ENCODE measurements at places on chromosomes 4 and X.

GRCh38 chrX:112012360-112012759, 70.2 kb downstream of the TRPC5 start:
- no peak for DNase-seq

GRCh38 chrX:57367649-57368048, 81.1 kb downstream of the FAAH2 start:
- DNase-seq = peak; percentile 0

- no peak for DNase-seq
These were observed 69.8 kb downstream of the GPAT3 start for GRCh38 chr4:83605744-83606172.

GRCh38 chrX:53354669-53355068, 67.8 kb downstream of the SMC1A start:
- DNase-seq = peak; percentile 29

GRCh38 chr4:57064120-57064519, 46.1 kb downstream of the IGFBP7 start:
- no peak for DNase-seq

DNA sequence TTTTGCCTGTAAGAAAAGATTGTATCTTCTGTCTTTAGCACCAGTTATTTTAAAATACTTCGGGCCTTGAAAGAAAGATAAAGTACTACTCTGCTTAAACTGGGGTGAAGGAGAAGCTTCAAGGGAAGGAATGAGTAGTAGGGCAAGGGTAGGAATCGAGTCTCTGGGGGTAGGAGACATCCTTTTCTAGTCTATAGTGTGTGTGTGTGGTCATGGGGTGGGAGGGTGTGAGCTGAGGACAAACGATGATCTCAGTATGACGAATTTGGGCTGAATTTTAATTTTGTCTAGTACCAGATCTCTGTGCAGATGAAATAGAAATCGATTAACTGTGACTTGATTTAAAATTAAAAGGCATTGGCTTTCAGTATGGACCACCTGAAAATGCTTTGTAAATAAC, 3.3 kb upstream of the MYOZ2 start:
- no peak for DNase-seq

DNA sequence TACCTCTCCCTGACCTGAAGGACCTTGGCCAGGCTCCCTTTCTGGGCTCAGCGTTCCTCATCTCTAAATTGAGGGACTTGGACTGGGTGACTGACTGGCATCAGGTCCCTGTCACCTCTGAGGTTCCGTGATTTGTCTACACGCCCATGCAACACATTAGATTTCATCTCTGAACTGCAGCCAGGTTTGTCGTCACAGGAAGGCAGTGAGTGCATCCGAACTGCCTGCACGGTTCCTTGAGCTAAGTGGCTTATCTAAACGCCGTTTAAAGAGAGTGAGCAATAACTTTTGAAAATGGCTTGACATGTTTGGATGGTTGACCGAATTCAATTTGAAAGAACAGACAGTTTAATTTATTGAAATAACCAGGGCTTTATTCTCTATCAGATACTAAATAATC, 70.1 kb downstream of the PCYT1B start:
- no peak for DNase-seq

DNA sequence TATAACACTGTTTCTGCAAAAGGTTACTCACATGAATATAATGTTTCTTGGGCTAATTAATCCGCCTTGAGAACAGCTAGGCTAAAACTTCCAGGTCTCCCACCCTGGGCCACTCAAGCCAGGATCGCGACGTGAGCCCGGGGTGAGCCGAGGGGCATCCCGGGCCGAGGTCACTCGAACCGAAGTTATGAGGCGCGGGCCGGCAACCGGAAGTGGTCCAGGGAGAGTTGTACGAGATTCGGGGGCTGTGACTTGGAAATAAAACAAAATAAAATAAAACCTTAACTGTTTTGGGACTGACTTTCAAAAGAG, 317 bp downstream of the CMC4 start:
- no peak for DNase-seq

DNA sequence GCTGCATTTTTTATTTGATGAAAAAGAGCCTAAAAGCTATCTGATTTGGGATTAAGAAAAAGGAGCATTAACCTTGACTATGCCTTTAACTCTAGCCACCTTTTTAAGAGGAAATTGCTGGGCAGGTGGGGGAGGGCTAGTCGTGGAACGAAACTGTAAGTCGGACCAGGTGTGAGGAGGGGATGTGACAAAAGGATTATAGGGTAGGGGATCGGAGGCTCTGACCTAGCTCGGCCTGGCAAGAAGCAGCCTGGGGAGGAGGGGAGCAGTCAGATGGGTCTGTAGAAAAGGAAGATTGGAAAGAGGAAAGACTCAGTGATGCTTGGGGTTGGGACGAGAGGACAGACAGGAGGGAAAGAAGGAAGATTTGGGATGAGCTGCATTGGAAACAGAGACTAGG, 21.1 kb upstream of the SPCS3 start:
- DNase-seq = no peak

DNA sequence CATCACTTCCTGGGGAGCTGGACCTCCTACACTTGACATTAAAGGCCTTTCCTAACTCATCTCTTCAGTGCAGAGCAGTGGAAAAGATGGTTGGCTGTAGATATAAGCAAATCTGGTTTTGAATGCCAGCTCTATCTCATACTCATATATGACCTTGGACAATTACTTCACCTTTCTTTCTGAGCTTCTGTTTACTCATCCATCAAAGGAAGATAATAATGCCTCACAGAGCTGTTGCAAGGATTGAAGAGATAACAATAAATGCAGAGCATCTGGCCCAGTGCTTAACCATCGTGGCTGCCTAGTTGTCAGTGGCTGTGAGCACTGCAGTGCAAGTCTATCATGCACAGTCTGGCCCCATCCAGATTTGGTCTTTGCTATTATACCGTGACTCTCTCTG, 148.1 kb upstream of the EOLA2 start:
- no peak for DNase-seq

GRCh38 chrX:100895365-100896075, 21.4 kb upstream of the NOX1 start:
- peak; percentile 57 for DNase-seq

GRCh38 chrX:8939322-8939721, 94.6 kb downstream of the FAM9B start:
- no peak for DNase-seq

GRCh38 chr4:15893962-15894361, 44.6 kb downstream of the FGFBP1 start:
- DNase-seq = peak; percentile 98

DNA sequence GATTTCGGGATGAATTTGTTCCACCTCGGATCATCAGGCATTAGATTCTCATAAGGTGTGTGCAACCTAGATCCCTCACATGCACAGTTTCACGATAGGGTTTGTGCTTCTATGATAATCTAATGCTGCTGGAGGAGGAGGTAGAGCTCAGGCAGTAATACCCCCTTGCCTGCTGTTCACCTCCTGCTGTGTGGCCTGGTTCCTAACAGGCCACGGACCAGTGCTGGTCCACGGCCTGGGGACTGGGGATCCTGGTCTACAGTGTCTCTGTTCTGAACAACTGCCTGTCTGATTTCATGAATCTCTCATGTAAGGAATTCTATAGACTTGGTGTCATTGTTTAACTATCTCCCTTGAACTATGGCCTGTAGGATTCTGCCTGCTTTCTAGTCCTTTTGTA, 269.9 kb downstream of the SPRY1 start:
- DNase-seq = no peak

- DNase-seq = no peak
These were observed 68.3 kb upstream of the TMEM150C start for GRCh38 chr4:82630079-82630478.

- DNase-seq = no peak
These were observed 11.4 kb upstream of the NYX start for GRCh38 chrX:41435708-41436107.

DNA sequence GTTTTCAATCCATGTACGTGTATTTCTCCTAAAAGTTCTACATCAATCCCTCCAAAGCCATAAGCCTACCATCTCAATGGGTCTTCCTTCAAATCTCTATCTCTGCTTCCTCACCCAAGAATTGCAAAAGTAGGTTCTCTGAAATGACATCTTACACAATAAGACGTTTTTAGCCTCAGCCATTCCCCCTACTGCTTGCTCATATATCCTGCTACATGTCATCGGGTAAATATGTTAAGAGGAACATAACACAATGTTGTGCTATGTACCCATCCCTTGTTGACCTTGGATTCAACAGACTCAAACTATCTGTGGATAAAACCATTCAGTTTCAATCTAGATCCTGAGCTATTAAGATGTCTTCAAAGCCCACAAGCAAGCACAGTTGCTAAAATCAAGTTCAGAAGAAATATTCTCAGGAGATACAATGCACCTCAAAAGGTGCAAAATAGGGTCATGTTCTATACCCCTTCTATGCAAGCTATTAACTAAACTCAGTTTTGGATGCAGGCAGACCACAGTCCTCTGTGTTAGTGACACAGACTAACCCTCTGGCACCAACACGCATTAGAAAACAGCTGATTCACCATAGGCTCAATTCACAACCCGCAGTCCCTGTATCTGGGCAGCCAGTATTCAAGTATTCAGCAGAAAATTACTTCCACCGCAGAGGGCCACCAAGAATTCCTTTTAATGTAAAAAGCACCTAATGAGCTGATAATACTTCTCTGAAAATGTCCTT, 56.8 kb downstream of the CD99L2 start:
- peak; percentile 61 for DNase-seq

DNA sequence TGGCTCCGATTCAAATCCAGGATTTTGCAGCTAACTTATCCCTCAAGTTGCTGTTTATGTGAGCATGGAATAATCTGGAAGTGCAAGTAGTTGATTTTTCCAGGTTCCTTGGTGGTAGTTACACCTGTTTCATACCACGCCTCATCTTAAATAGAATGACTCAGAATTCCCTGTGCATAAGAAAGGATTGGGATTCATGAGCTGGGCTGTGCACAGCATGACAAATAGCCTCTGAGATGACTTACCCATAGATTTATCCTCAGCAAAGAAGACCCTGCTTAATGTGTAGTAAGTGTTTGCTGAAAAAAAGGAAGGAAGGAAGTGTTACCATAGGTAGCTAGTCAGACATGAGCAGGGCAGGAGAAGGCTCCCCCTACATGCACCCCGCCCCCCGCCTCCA, 777.7 kb upstream of the ADGRL3 start:
- DNase-seq = no peak

DNA sequence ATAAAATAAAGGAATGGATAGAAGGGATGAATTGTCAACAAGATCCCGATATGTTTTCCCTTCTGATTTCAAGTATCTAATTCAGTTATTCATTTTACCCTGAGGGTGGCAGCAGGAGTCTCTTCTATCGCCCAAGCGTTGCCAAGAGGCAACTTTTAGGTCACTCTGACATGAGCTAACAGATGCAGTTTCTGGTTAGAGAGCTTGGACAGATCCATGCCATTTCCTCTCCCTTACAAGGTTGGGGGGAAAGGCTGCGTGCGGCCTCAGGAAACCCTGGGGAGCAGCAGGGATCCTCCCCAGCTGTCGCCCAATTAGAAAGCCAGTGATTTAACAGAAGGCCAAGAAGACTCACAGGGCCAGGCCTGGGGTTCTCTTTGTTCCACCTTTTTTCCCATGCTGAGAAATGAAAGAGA, 35.3 kb upstream of the WAS start:
- DNase-seq = peak; percentile 67

DNA sequence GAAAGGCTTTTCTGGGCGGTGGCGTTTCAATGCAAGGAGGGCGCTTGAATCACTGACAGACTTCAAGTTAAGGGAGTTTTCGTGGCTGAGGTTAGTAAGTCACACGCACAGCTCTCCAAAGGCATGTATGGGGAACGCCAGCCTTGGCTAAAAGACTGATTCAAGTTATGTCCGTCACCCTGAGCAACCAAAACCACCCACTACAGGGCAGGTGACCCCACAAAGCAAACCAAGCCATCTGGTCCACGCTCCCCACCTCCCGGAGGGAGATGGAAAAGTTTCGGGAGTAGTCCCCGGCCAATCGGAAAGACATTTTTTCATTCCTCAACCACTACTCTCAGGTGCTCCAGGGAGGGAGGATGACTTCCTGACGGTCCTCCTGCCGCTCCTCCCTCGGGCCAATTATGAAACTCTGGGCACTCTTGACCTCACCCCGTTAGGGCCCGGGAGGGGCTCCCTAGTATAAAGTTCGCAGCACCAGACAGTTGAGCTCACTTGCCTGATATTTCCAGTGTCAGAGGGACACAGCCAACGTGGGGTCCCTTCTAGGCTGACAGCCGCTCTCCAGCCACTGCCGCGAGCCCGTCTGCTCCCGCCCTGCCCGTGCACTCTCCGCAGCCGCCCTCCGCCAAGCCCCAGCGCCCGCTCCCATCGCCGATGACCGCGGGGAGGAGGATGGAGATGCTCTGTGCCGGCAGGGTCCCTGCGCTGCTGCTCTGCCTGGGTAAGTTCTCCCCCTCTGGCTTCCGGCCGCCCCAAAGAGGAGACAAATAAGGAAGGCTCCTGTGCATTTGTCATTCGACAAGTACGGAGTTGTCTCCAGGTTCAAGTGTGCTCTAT, at the start of gene EREG:
Gene EREG (plus strand): TSS at position 494 of the 840 bp plus-strand sequence. CDS start 164 bp downstream, at position 658.
- peak; percentile 61 for DNase-seq

- DNase-seq = no peak
These were observed 412.1 kb upstream of the GRIA3 start for GRCh38 chrX:122771933-122772332.

DNA sequence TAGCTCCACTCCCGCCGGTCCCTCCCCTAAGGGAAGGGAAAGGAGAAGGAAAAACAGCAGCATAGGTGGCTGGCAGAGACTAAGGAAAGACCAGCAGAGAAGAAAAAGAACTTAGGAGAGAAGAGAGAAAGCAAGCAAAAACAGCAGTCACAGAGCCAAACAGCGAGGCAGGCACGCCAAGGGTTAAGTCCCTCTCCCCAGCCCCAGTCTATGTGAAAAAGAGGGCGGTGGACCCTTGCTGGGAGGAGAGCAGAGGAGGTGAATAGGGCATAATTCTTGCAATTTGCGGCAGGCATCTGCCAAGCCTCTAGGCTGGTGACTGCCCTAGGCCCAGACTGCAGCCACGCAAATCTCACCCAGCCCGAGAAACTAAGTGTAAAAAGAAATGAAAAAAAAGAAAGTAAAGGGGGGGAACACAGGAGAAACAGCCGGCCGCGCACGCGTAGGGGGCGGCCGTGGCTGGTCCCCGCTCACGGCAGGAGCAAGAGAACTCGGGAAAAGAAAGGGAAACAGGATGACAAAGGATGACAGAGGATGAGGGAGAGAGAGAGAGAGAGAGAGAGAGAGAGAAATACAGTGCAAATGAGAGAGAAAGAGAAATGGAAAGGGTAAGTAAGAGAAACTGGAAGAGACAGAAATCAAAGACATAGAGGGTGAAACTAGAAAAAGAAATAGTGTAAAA, 48.6 kb downstream of the MAGEA9 start:
- peak; percentile 16 for DNase-seq

DNA sequence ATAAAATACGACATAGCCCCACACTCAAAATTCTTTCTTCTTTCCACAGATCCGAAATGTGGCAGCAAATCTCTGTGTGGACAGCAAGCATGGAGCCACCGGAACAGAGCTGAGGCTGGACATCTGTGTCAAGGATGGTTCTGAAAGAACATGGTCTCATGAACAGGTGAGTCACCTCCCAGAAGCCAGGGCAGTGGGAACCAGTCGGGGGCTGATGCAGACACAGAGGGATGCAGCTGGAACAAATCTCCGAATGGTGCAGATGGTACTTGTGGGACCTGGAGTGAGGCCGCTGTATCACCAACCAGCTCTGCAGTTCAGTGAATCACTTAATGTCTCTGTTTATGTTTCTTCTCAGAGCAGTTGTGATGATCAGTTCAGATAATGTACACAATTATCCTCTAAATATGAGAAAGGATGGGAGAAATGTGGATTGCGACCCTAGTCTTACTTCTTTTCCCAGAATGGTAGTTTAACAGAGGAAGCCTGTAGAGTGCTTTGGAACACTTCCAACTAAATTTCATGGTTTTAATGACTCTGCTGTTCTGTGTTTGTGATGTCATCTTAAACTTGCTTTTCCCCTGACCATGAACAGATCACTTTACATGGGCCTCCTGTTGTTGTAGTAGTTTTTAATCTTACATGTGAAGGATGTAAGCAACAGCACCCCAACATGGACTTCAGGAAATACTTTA, 159.3 kb upstream of the GALNT7 start:
- DNase-seq = peak; percentile 36

Measured in fibroblast of pulmonary artery (primary cell).